Astrocyte of the cerebellum (primary cell): ENCODE measurements at places on chromosomes 2 and 18.

- no peak for DNase-seq
These were observed 43.0 kb upstream of the RAB6C start for GRCh38 chr2:129936334-129936934.

- no peak for DNase-seq
These were observed 18.0 kb downstream of the TGOLN2 start for GRCh38 chr2:85309699-85310321.

DNA sequence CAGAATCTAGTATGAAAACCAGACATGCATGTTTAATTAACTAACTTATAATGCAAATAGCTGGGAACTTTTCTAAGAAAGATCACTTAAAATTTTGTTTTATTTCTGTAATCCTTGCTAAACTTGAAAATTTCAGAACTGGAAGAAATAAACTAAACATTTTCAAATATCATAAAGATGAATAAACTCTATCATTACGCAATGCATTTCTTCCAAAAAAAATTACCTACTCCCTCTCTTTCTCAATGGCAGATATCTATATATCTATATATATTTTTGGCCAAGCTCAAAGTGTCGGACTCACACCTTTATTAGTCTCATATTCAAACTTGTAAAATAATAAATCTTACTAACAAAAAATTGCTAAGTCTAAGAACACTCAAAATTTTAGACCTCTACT lies 158.1 kb downstream of the SLC39A10 start:
- DNase-seq: no peak

- DNase-seq: no peak
These were observed 63.6 kb upstream of the TTC21B start for GRCh38 chr2:166017208-166017607.

DNA sequence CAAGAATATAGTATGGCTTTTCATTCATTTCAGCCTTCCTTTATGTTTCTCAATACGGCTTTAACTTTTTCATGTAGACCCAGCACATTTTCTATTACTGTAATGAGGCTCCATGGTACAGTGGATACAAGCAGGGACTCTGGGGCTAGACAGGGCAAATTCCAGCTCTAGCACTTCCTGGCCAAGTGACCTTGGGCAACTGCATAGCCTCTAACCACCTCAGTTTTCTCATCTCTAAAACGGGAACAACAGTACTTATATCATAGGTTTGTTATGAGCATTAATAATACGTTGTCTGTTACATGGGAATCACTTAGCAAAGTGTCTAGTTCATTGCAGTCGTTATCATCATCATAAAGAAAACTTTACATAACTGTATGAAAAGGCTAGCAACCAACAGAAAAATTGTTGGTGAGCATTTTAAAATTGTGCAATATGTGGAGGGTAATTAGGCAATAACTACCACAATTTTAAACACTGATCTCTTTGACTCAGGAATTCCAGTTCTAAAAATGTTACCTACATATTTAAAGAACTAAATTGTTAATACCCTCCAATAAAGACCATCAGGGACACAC lies 13.7 kb upstream of the RMDN2 start:
- DNase-seq: no peak

- DNase-seq: no peak
These were observed 38.0 kb upstream of the SLC16A14 start for GRCh38 chr2:230106771-230107170.

DNA sequence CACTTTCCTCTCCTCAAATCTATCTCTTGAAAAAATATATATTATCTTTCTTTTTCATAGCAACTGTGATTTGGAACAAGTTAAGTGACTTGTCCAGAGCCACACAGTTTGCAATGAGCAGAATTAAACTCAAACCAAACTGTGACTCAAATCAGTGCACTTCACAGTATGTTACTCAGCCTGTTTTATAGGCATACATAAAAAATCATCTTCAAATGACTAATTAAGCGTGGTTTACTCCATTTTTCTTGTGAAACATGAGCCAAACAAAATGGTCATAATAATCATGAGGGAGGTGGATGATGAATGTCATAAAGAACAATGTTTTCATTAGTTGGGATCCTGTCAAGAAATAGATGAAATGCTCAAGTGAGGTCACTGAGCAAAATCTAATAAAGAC lies 6.1 kb upstream of the CCDC178 start:
- no peak for DNase-seq

GRCh38 chr2:142877216-142877838 lies at the start of gene KYNU:
Gene KYNU, plus strand, starts transcription at chr2:142877664. Its CDS starts 7,704 bp downstream, at chr2:142885368.
- no peak for DNase-seq

GRCh38 chr2:10759151-10759714 lies 37.8 kb downstream of the ATP6V1C2 start:
- DNase-seq: no peak

DNA sequence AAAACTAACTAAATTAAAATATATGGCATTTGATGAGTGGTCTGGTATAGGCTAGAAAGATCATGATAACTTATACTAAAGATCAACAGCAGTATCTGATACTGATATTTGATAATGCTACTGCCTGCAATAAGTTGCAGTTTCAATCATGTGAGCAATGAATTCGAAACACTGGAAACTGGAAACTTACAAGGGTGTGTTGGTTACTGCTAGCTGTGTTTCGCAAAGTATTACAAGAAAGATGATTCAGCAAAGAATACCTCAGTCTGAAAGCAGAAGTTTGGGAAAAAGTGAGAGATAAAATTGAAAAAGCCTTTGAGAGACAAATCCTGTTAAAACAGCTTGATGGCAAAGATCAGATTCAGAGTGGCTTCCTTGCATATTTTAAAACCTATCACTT lies 294.5 kb downstream of the CCDC178 start:
- DNase-seq: no peak

- no peak for DNase-seq
These were observed 434.3 kb upstream of the TNP1 start for GRCh38 chr2:217294211-217294610.

GRCh38 chr2:67486041-67486796 lies 89.1 kb downstream of the ETAA1 start:
- no peak for DNase-seq

DNA sequence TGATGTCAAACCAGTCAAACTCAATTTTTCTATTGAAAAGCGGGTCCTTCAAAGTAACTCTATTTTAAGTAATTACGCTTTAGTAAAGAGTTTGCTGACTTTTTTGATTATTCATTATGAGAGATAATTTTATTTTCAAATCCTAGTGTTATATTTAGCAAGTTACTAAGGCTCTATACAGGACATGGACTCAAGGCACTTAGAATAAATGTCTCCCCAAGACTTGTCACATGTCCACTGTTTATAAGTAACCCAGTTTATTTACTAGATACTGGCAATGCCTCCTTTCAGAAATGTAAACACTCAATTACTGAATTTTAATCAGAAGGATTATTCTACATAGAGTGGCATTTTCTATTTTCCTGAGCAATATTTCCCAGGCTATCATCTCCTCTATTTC lies 638.1 kb downstream of the ERBB4 start:
- DNase-seq: no peak

- DNase-seq: no peak
These were observed 259.6 kb upstream of the PIK3C3 start for GRCh38 chr18:41695441-41695840.

GRCh38 chr18:24930971-24931370 lies 421.0 kb downstream of the ZNF521 start:
- DNase-seq: no peak

DNA sequence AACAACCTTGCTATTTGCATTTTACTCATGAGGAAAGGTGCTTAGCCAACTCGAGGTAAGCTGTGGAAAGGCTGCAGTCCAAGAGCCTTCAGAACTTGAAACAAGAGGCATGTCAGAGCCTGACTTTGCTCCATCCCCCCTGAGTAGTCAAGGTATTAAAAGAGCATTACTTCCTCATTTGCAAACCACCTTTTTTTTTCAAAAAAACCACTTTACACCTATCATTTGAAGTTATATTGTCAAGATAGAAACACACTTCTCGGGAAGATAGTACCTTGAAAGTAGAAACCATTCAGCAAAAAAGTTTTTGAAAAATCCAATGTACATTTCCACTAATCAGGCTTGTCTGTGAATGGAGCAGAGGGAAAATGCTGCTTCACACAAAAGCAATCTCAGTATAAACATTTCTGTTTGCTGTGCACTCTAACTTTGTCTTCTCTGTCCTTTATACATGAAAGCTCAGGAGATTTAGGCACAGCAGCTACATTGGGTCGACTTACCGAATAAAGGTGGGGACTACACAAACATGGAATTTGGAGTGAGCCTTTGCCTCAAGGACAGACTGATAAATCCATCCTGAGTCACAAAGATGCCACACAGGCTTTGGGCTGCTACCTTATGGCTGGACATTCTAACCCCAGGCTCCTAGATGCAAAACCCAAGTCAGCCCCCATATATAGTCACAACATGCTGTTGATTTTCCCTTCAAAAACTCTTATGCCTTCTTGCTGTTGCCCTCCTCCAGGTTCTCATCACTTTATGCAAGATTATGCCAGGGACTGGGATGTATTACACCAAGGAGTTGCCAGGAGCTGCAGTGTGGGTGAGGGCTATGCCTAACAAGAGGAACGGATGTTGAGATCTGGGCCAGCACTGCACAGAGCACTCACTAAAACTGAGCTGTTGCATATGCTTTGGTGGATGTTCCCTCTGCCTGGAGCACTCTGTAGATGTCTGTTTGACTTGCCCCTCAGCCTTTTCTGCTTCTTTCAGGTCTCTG lies 41.4 kb upstream of the EML4 start:
- DNase-seq: no peak

DNA sequence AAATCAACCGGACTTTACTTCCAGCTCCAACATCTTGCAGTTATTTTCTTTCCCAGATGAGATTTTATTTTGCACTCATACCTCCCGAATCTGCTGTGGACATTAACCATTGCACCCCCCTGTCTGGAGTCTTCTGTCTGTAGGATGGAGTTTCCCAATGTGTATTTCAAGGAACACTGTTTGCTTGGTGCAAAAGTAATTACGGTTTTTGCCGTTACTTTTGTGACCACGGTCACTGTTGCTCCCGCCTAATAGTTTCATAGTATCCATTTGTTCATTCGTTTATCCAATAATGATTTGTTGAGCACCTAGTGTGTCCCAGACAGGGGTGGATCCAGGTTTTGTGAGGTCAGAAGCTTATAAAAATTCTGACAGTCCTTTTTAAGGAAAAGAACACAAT lies 90.3 kb upstream of the BCL11A start:
- DNase-seq: no peak

DNA sequence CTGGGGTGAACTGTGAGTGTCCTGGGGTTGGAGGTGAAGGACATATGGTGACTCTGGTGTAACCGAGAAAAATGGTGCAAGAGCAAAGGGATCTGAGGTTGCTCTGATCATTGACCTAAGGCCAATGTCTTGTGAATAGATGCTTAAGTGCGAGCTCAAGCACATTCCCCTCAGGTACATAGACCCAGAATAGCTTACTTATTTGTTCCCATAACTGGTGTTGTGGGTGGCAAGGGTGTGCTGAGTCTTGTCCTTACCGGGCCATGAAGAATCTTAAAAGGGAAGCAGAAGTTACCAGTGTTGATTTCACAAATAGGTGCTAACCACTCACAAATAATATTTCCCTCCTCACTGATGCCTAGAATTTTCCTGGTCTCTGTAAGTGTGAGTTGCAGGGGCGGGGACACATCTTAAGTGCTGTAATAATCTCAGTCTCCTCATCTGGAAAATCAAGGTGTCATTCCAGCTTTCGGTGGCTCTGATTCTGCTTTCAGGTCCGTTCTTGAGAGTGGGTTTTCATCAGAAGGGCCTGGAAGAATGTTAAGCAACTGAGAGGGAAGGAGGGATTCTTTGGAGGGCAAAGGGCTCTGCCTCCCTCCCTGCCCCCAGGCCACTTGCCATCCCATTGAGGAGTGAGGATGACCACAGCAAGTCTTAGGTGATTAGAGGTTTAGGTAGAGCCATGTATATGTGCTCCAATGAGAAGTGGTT lies 54.9 kb downstream of the LIPG start:
- DNase-seq: no peak

GRCh38 chr2:207718521-207718920 lies 7.1 kb downstream of the CCNYL1 start:
- DNase-seq: peak; percentile 41

- DNase-seq: no peak
These were observed 40.4 kb downstream of the CHST9 start for GRCh38 chr18:27144672-27145071.

DNA sequence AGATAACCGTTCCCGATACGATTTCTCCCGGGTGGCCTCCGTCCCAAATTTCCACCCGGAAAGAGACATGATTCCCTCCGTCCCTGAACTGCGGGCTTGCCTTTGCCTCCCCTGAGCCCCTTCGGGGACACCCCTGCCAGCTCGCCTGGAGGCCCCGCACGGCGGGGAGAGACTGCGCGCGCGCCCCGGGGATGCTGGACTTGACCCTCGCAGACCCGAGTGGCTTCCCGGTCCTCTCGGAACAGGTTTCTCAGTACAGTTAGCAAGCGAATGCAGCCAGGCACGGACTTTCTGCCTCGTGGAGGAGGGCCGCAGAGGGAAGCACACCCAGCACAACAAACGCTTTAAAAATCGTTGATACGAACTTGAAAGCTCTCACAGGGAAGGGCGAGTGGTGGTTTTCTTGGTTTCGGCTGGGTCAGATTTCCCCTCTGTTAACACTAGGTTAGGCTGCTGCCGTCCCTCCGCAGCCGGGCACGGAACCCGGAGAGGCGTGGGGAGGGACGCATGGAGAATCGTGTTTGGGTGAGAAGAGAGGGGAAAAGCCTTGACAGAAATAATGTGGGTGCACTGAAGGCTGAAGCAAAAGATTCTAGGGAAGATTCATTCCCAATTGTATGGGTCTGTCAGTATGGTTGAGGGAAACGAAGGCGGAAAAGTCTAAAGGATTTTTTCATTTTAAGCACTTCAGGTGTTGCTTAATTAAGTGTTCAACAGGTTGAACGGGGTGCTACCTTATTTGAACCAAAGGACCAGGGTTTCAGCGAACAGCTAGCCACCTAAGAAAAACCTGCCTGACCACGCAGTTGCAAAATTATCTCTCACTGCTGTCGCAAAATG lies 916 bp downstream of the TNFRSF11A start:
- no peak for DNase-seq

- no peak for DNase-seq
These were observed 219.3 kb downstream of the AGAP1 start for GRCh38 chr2:235713189-235713588.

GRCh38 chr18:63267975-63268721 lies 51.4 kb downstream of the BCL2 start:
- no peak for DNase-seq
